Activated B cell treated with CpG ODN at 0.5 μM for 24 hours (primary cell): ENCODE measurements at places on chromosomes 12 and 14. TPM values are rescaled to one million over a fixed set of nuclear protein-coding genes. Genes with fewer than 3 reads are reported as not detected.

GRCh38 chr14:64409126-64409920, 21.2 kb downstream of the MTHFD1 start:
- no peaks in the 10 kb centered on the region for H3K27me3 ChIP-seq
- peak overlapping the region; percentile 72 for H3K27ac ChIP-seq
- peak overlapping the region; percentile 42 for H3K4me3 ChIP-seq
- peaks cover 20% of the 10 kb centered on the region for H3K4me1 ChIP-seq

The GARIN6 gene
- total RNA-seq: not detected in 2 replicates

GRCh38 chr12:94329366-94329765, 130.3 kb downstream of the CEP83 start:
- DNase-seq: no peak
- H3K4me3 ChIP-seq: no peak overlapping the region
- H3K27ac ChIP-seq: no peak overlapping the region
- H3K36me3 ChIP-seq: peaks cover 45% of the 10 kb centered on the region
- peaks cover 3% of the 10 kb centered on the region for H3K4me1 ChIP-seq

DNA sequence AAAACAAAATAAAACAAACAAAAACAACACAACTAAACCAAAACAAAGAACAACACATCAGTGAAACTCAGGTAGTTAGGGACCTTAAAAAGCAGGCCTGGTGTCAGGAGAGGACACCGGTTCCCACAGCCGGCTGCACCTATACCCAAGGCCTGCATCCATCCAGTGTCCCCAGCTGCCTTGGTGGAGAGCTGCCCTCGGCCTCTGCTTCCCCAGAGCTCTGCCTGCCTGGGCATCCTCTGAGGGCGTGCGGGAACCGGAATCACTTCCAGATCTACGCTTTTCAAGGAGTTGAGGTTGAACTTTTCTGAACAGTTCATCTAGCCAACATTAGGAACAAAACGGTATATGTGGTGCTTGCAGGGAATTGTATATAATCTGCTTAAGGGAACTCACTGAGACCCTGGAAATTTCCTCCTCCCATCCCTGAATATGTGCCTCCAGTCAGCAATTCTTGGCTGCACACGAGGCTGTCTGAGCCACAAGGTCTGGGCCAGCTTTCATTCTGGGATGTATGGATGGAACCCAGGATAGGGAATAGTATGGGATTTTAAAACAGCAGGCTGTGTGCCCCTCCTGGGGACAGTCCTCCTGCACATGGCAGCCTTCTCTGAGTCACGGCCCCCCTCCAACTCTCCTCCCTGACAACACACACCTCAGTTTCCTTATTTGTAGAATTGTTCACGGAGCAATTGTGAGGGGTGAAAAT, 319.0 kb upstream of the RTL1 start:
- no peak overlapping the region for H3K27ac ChIP-seq
- DNase-seq: no peak

- H3K27ac ChIP-seq: peak overlapping the region; percentile 84
- H3K36me3 ChIP-seq: peaks cover 3% of the 10 kb centered on the region
- H3K27me3 ChIP-seq: peaks cover 8% of the 10 kb centered on the region
- H3K4me1 ChIP-seq: peaks cover 64% of the 10 kb centered on the region
- H3K4me3 ChIP-seq: peak overlapping the region; percentile 52
Observed at GRCh38 chr14:95651821-95652583, 34.2 kb upstream of the TCL1B start.

DNA sequence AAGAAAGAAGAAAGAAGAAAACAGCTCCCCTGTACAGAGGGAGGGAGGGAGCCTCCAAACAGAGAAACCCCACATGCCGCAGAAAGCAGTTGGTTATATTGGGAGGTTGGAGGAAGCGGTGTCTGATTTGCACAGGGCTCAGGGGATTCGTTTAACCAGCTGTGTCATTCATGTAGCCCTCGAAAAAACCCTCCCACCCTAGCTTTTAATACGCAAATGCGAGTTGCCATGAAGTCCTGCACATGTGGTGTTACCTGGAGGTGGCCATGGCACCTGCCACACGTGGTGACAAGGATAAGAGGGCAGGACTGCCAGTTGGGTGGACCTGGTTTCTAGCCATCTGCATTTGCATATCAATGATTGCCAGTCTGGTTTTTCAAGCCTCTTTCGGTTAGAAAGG, 40.9 kb downstream of the TMEM30B start:
- H3K27me3 ChIP-seq: peaks cover 6% of the 10 kb centered on the region
- no peak overlapping the region for H3K27ac ChIP-seq
- no peaks in the 10 kb centered on the region for H3K4me1 ChIP-seq
- no peaks in the 10 kb centered on the region for H3K36me3 ChIP-seq
- DNase-seq: no peak

DNA sequence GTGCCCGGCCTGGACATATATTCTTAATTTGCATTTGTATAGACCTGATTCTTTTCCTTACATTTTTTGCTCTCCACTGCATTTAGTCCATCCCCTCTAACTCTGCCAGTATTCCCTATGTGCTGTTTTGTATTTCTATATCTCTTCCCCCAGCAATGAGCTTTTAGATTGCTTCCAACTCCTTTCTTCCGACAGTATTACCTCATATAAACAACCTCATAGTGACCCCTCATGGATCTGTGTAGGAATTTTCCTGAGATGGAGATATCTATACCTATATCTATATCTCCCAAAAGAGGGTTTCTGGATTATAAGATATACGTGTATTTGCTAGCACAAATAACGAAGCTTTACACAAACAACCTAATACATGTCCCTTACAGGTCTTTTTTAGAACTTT, 161.9 kb downstream of the CRADD start:
- DNase-seq: no peak
- H3K27me3 ChIP-seq: no peaks in the 10 kb centered on the region
- H3K4me3 ChIP-seq: no peak overlapping the region
- H3K36me3 ChIP-seq: peaks cover 15% of the 10 kb centered on the region
- no peak overlapping the region for H3K27ac ChIP-seq

- H3K4me3 ChIP-seq: no peak overlapping the region
- no peaks in the 10 kb centered on the region for H3K4me1 ChIP-seq
- H3K36me3 ChIP-seq: peaks cover 59% of the 10 kb centered on the region
- no peak overlapping the region for H3K27ac ChIP-seq
- H3K27me3 ChIP-seq: no peaks in the 10 kb centered on the region
- DNase-seq: no peak
Observed at GRCh38 chr14:76023757-76024156, 38.2 kb downstream of the IFT43 start.

GRCh38 chr12:6954316-6955107, 3.4 kb downstream of the PTPN6 start:
- H3K27me3 ChIP-seq: no peaks in the 10 kb centered on the region
- H3K36me3 ChIP-seq: peaks cover 77% of the 10 kb centered on the region
- DNase-seq: no peak
- H3K4me3 ChIP-seq: peak overlapping the region; percentile 99

DNA sequence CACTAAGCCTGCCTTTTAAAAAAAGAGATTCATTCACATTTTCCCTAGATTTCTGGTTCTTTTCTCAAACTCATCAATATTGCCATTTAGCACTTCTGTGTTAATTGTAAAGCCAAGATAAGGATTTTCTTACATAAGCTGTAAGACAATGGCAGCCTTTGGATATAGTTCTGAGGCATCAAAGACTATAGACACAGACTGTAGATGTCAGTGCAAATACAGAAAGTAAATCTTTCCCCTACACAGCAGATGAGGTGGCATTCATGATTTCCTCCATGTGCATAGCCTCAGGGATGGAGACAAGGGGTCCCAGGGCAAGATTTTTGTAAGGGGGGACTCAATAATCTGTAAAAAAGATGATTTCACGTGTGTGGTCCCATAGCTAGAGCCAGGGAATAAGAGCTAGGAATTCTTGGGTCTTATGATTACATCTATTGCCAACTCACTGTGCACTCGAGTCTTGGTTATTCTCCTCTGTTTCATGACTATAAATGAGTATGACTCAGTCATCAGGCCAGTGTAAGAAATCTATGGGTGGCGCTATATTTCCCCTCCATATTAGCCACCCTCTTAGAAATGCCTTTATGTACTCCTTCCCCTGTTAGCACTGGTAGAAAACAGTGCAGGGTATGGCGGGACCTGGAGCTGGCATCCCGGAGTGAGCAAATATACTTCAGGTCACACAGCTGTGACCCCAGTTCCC, 207.5 kb downstream of the EXOC5 start:
- DNase-seq: no peak
- H3K4me3 ChIP-seq: no peak overlapping the region
- no peak overlapping the region for H3K27ac ChIP-seq
- H3K27me3 ChIP-seq: peaks cover 10% of the 10 kb centered on the region
- no peaks in the 10 kb centered on the region for H3K36me3 ChIP-seq
- H3K4me1 ChIP-seq: peaks cover 4% of the 10 kb centered on the region

GRCh38 chr14:74924061-74924460, 1.0 kb upstream of the RPS6KL1 start:
- no peak overlapping the region for H3K4me3 ChIP-seq
- DNase-seq: no peak
- H3K4me1 ChIP-seq: peaks cover 8% of the 10 kb centered on the region
- no peak overlapping the region for H3K27ac ChIP-seq

The LRTM2 gene
- total RNA-seq: not detected in 2 replicates

DNA sequence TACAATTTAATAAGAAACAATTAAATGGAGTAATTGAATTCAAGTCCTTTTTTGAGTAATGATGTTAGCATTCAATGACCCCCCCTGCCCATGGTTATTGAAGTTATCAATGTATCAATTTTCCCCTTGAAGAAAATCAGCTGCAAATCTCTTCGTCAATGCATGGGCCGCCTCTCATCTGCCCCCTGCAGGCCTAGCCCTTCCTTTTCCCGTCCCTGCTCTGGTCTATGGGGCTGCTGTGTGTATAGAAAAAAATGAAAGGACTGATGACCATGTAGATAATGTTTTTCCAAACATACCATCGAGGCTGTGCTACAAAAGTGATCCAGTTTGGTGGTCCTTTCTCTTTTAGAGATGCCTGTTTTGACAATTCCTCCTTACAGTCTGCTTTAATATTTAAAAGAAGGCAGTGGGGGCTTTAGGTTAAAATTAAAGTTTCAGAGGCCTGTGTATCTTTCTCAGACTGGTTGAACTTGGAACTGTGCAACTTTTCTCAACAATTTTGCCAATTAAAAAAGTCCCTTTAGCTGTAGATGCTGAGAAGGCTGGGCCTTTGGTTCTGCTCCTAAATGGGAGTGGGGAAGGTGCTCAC, 98.4 kb downstream of the APAF1 start:
- H3K4me1 ChIP-seq: peaks cover 7% of the 10 kb centered on the region
- no peak overlapping the region for H3K4me3 ChIP-seq
- no peak for DNase-seq

The PTGER2 gene
- 0.09 and 0.12 TPM in 2 replicates for total RNA-seq

DNA sequence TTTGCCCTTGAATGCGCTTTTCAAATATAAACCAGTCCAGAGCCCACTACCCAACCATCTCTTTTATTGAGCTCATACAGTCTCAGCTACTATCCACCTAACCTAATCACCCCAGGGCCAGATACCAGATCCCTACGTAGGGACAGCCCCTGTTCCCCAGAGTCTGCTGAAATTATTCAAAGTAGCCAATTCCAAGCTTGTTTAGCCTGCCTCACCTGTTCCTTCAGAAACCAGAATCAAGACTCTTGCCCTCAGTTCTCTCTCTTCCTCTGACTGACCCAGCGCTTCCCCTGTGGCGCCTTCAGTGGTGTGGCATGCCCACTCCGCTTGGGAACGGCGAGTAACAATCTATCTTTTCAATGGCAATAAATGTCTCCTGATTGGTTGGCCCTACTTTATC, 18.8 kb downstream of the BMAL2 start:
- no peak overlapping the region for H3K4me3 ChIP-seq
- no peak overlapping the region for H3K27ac ChIP-seq
- H3K27me3 ChIP-seq: no peaks in the 10 kb centered on the region
- no peak for DNase-seq
- H3K36me3 ChIP-seq: no peaks in the 10 kb centered on the region

DNA sequence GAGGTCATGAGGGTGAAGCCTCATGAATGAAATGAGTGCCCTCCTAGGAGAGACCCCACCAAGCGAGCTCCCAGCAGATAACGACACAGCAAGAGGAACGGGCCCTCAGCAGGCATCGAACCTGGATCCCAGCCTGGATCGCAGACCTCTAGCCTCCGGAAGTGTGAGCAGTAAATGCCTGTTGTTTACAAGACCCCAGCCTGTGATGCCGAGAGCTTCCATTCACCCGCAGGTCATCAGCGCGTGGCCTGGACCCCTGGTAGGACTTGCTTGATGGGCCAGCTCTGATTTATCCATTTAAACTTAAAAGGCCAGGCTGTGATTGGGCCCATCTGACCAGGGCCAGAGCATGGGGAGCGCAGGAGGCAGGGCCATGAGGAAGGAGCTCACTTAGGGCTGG, 7.0 kb downstream of the TMEM179 start:
- no peak overlapping the region for H3K4me3 ChIP-seq
- no peaks in the 10 kb centered on the region for H3K4me1 ChIP-seq
- H3K36me3 ChIP-seq: no peaks in the 10 kb centered on the region
- DNase-seq: no peak
- peaks cover 22% of the 10 kb centered on the region for H3K27me3 ChIP-seq
- H3K27ac ChIP-seq: no peak overlapping the region

DNA sequence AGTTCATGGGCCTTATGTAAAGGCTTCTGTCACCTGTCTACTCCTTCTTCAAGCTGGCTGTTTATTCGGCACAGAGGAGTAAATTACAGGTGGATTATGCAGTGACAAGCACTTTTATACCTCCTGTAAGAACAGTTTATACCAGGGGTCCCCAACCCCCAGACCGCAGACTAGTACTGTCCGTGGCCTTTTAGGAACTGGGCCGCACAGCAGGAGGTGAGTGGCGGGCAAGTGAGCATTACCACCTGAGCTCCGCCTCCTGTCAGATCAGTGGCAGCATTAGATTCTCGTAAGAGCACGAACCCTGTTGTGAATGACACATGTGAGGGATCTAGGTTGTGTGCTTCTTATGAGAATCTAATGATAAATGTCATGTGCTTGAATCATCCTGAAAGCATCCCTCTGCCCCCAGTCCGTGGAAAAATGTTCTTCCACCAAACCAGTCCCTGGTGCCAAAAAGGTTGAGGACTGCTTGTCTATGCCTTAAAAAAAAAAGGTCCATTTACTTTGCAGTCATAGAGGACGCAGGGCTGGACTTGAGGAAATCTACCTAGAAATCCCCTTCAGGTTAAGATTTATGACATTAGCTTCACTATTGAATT, 78.8 kb downstream of the ETV6 start:
- H3K27ac ChIP-seq: peak overlapping the region; percentile 24
- no peak for DNase-seq
- peaks cover 16% of the 10 kb centered on the region for H3K36me3 ChIP-seq
- H3K4me1 ChIP-seq: peaks cover 97% of the 10 kb centered on the region
- no peaks in the 10 kb centered on the region for H3K27me3 ChIP-seq
- no peak overlapping the region for H3K4me3 ChIP-seq

- no peak overlapping the region for H3K4me3 ChIP-seq
- no peak for DNase-seq
- no peaks in the 10 kb centered on the region for H3K27me3 ChIP-seq
- no peaks in the 10 kb centered on the region for H3K4me1 ChIP-seq
- no peaks in the 10 kb centered on the region for H3K36me3 ChIP-seq
Observed at GRCh38 chr14:59739794-59740193, 130.8 kb downstream of the RTN1 start.

- H3K4me1 ChIP-seq: no peaks in the 10 kb centered on the region
- H3K27ac ChIP-seq: no peak overlapping the region
- no peaks in the 10 kb centered on the region for H3K27me3 ChIP-seq
- no peaks in the 10 kb centered on the region for H3K36me3 ChIP-seq
- DNase-seq: no peak
Observed at GRCh38 chr14:48401321-48401720, 725.9 kb upstream of the MDGA2 start.
